Stimulated activated CD8-positive, alpha-beta memory T cell treated with anti-CD3 and anti-CD28 coated beads, Interleukin-4, amount 100 ng/mL, for 1 hour (primary cell): ENCODE measurements at places on chromosomes 2 and 18.

- DNase-seq: no peak
Measured at GRCh38 chr18:12422936-12423335, 15.2 kb downstream of the PRELID3A start.

DNA sequence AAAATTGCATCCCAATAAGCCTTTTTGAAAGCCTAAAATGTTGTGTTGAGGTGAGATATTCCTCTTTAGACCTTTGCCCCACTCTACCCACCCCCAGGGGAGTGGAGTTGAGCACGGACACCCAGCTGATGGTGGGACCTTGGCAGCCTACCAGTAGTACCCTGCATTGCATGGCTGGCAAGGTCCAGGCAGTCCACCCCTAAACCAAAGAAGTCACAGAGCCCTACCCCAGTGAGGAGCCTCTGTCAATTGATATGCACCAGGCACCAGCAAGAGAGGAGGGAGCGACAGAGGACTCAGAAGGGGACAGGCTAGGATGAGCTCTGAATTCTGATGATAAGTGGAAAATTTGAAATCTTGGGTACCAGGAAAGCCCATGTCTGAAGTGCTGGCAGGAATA is 38.6 kb downstream of the MARCO start:
- DNase-seq: no peak

DNA sequence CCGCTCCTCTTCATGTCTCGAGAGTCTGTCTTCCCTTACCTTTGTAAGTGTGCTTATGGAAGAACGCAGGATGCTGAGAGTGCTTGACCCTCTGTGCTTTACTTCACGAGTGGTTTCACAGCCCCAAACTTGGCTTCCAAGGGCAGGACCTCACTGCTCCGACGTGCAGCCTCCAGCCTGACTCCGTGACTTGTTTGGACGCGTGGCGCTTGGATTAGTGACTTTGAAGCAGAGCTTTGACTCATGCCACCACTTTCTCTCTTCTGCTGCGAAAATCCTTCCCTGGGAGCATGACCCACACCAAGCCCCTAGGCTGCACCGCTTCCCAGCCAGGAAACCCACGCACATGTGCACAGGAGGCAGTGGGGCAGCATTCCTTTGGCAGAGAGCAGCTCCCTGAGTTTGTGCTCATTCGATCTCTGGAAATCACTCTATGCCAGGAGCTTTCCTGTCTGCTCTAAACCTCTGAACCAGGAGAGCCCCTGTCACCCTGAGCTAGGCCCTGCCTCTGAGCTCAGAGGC is 207.8 kb upstream of the HS6ST1 start:
- DNase-seq: no peak

GRCh38 chr2:145022666-145023333 is 502.9 kb upstream of the ZEB2 start:
- DNase-seq: no peak

DNA sequence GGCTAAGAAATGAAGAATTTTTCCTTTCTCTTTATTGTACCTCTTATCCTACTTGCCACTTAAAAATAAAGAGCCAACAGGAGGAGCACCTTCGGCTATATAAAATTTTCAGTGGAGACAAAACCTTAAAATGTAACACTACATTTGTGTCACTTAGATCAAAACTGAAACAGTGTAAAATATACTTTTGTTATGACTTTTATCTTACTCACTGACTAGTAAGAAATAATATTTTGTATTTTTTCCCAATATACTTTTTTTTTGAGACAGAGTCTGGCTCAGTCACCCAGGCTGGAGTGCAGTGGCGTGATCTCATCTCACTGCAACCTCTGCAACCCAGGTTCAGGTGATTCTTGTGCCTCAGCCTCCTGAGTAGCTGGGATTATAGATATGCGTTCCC is 28.3 kb downstream of the KCNJ13 start:
- DNase-seq: no peak
